Type B pancreatic cell (in vitro differentiated cells): ENCODE measurements at places on chromosomes 2 and 18. TPM values are rescaled to one million over a fixed set of nuclear protein-coding genes. Genes with fewer than 3 reads are reported as not detected.

GRCh38 chr2:148586522-148587128, 57.9 kb upstream of the EPC2 start:
- H3K36me3 ChIP-seq: no peaks in the 10 kb centered on the region
- no peak for DNase-seq
- H3K4me3 ChIP-seq: no peak overlapping the region
- H3K4me1 ChIP-seq: no peaks in the 10 kb centered on the region
- H3K27me3 ChIP-seq: no peaks in the 10 kb centered on the region

The NTSR2 gene
- not detected in 2 replicates for total RNA-seq

- peaks cover 12% of the 10 kb centered on the region for H3K36me3 ChIP-seq
- H3K27ac ChIP-seq: no peak overlapping the region
- no peak overlapping the region for H3K4me3 ChIP-seq
- H3K4me1 ChIP-seq: peaks cover 4% of the 10 kb centered on the region
- no peak for DNase-seq
- H3K27me3 ChIP-seq: no peaks in the 10 kb centered on the region
Measured at GRCh38 chr2:24210106-24210455, 35.2 kb downstream of the FAM228A start.

The ATP6V1C2 gene
- 0.93 and 1.1 TPM in 2 replicates for total RNA-seq

GRCh38 chr2:189648846-189649509, 12.3 kb upstream of the ASNSD1 start:
- no peaks in the 10 kb centered on the region for H3K27me3 ChIP-seq
- H3K4me1 ChIP-seq: no peaks in the 10 kb centered on the region
- H3K4me3 ChIP-seq: no peak overlapping the region

The RNU2-63P gene
- 4.9 and 18.8 TPM in 2 replicates for total RNA-seq

DNA sequence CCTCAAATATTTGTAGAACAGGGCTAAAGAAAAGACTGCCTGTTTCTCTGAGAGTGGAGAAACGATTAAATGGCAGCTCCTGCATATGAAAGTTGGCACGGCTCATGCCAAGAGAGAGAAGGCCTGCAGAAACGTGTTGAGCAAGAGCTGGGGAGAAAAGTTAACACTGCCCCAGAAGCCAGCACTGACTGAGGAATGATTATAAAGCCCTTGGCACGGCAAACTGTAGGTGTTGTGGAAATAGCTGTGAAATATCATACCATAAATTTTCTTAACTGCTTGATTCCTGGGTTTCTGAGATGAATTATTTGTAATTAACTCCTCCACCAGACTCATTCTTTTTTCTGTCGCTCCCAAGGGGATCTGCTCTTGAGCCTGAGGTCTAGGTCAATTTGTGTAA, 4.3 kb downstream of the FRZB start:
- DNase-seq: no peak
- H3K4me1 ChIP-seq: peaks cover 34% of the 10 kb centered on the region

GRCh38 chr2:64750001-64750816, 96.5 kb upstream of the SERTAD2 start:
- peaks cover 13% of the 10 kb centered on the region for H3K4me1 ChIP-seq
- DNase-seq: no peak
- peak overlapping the region; percentile 96 for H3K27ac ChIP-seq
- peak overlapping the region; percentile 91 for H3K4me3 ChIP-seq

GRCh38 chr2:39497082-39497801, 60.2 kb upstream of the MAP4K3 start:
- no peaks in the 10 kb centered on the region for H3K27me3 ChIP-seq
- H3K27ac ChIP-seq: no peak overlapping the region
- DNase-seq: no peak
- peaks cover 12% of the 10 kb centered on the region for H3K4me1 ChIP-seq

The FEV gene
- total RNA-seq: 12.5 and 51.1 TPM in 2 replicates

The WNT10A gene
- 5.5 and 31.8 TPM in 2 replicates for total RNA-seq

The ALMS1 gene
- total RNA-seq: 14.6 and 30.4 TPM in 2 replicates

The POTEI gene
- total RNA-seq: 2.1 and 3.9 TPM in 2 replicates
